ENCODE measurements at places on chromosomes 2 and 18. TPM values are rescaled to one million over a fixed set of nuclear protein-coding genes. Genes with fewer than 3 reads are reported as not detected.
A peak's percentile ranks its signal among the peaks of the same experiment; 100 is the strongest.

GRCh38 chr2:201631041-201631440, 12.3 kb downstream of the TMEM237 start:
- H3K36me3 ChIP-seq, result peaks cover 8% of the 10 kb centered on the region
- no peaks in the 10 kb centered on the region for H3K27me3 ChIP-seq
- no peak overlapping the region for H3K4me3 ChIP-seq
- no peak for DNase-seq
- H3K27ac ChIP-seq, result no peak overlapping the region
- no peaks in the 10 kb centered on the region for H3K4me1 ChIP-seq

DNA sequence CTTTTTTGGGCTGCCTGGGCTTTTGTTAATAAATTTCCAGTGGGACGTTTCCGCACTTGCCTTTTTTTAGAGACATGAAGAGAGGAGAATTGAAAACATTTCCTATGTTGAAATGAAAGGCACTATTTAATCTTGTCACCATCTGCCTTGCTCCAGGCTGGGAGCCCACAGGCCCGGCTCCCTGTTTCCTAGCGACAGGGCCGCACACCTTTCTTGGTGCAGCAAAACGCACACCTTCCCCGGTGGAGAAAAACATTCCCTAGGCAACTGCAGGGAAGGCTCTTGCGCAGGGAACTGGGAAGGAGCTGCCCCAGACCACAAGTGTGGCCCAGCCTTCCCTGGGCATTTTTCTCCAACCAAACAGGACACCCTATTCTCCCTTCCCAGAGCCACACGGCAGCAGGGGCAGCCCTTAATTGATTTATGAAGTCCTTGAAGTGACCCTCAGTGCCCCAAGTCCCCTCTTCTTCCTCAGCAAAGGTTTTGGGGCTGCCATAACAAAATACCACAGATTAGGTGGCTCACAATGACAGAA, 132.9 kb upstream of the MSH6 start:
- no peaks in the 10 kb centered on the region for H3K4me1 ChIP-seq
- no peak overlapping the region for H3K27ac ChIP-seq
- H3K27me3 ChIP-seq, result peaks cover 1% of the 10 kb centered on the region
- H3K4me3 ChIP-seq, result no peak overlapping the region
- DNase-seq, result no peak
- no peaks in the 10 kb centered on the region for H3K36me3 ChIP-seq

GRCh38 chr2:66985906-66986305, 411.2 kb upstream of the ETAA1 start:
- H3K36me3 ChIP-seq, result no peaks in the 10 kb centered on the region
- H3K4me1 ChIP-seq, result no peaks in the 10 kb centered on the region
- no peaks in the 10 kb centered on the region for H3K27me3 ChIP-seq
- H3K4me3 ChIP-seq, result no peak overlapping the region
- no peak overlapping the region for H3K27ac ChIP-seq
- no peak for DNase-seq

- H3K36me3 ChIP-seq, result no peaks in the 10 kb centered on the region
- no peaks in the 10 kb centered on the region for H3K4me1 ChIP-seq
- no peak for DNase-seq
- no peak overlapping the region for H3K27ac ChIP-seq
- H3K4me3 ChIP-seq, result no peak overlapping the region
Observed at GRCh38 chr2:66957677-66958076, 439.5 kb upstream of the ETAA1 start.

- DNase-seq, result no peak
- no peaks in the 10 kb centered on the region for H3K36me3 ChIP-seq
- no peaks in the 10 kb centered on the region for H3K4me1 ChIP-seq
- no peak overlapping the region for H3K27ac ChIP-seq
Observed at GRCh38 chr18:80023173-80023572, 11.1 kb upstream of the RBFA start.

The CDCA7 gene
- total RNA-seq, result 2.2 TPM

The INHBB gene
- 16.3 TPM for total RNA-seq

The CABYR gene
- not detected for total RNA-seq

DNA sequence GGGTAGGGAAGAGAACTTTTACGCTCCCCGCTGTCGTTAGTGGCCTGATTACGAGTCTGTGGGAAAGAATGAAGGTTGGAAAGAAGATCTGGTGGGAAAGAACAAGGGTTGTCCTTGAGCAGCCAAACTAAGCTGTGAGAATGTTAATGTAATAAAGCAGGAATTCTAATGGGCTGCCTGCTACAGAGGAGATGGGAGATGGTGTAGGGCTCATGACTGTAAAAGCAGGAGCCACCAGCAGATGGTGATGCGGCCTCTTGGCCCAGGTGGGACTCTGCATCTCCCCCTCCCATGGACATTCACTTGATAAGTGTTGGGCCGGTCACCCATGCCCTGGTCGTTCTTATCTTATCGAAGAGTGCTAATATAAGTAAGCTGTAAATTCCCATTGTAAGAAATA, 150.0 kb downstream of the NEDD4L start:
- H3K27ac ChIP-seq, result no peak overlapping the region
- DNase-seq, result no peak
- H3K36me3 ChIP-seq, result no peaks in the 10 kb centered on the region
- no peak overlapping the region for H3K4me3 ChIP-seq
- H3K27me3 ChIP-seq, result no peaks in the 10 kb centered on the region

The AMER3 gene
- not detected for total RNA-seq

- H3K36me3 ChIP-seq, result peaks cover 21% of the 10 kb centered on the region
- no peaks in the 10 kb centered on the region for H3K4me1 ChIP-seq
- no peak overlapping the region for H3K27ac ChIP-seq
- no peaks in the 10 kb centered on the region for H3K27me3 ChIP-seq
- H3K4me3 ChIP-seq, result no peak overlapping the region
Observed at GRCh38 chr2:32591669-32592463, 36.0 kb upstream of the TTC27 start.

GRCh38 chr2:58842501-58843155, 601.5 kb upstream of the FANCL start:
- DNase-seq, result no peak
- no peak overlapping the region for H3K27ac ChIP-seq
- no peaks in the 10 kb centered on the region for H3K36me3 ChIP-seq
- H3K27me3 ChIP-seq, result no peaks in the 10 kb centered on the region
- no peak overlapping the region for H3K4me3 ChIP-seq

- H3K4me1 ChIP-seq, result no peaks in the 10 kb centered on the region
- H3K27ac ChIP-seq, result no peak overlapping the region
- no peak overlapping the region for H3K4me3 ChIP-seq
- H3K36me3 ChIP-seq, result peaks cover 98% of the 10 kb centered on the region
- H3K27me3 ChIP-seq, result no peaks in the 10 kb centered on the region
Observed at GRCh38 chr2:20254731-20255130, 29.8 kb upstream of the SDC1 start.

The SERPINB3 gene
- not detected for total RNA-seq

The SMYD1 gene
- 240 TPM for total RNA-seq

The SERPINB12 gene
- total RNA-seq, result not detected

The QPCT gene
- 1.4 TPM for total RNA-seq

- H3K27me3 ChIP-seq, result no peaks in the 10 kb centered on the region
- H3K4me3 ChIP-seq, result no peak overlapping the region
- no peak for DNase-seq
Observed at GRCh38 chr18:76498064-76498463, 3.0 kb upstream of the ZNF516 start.

DNA sequence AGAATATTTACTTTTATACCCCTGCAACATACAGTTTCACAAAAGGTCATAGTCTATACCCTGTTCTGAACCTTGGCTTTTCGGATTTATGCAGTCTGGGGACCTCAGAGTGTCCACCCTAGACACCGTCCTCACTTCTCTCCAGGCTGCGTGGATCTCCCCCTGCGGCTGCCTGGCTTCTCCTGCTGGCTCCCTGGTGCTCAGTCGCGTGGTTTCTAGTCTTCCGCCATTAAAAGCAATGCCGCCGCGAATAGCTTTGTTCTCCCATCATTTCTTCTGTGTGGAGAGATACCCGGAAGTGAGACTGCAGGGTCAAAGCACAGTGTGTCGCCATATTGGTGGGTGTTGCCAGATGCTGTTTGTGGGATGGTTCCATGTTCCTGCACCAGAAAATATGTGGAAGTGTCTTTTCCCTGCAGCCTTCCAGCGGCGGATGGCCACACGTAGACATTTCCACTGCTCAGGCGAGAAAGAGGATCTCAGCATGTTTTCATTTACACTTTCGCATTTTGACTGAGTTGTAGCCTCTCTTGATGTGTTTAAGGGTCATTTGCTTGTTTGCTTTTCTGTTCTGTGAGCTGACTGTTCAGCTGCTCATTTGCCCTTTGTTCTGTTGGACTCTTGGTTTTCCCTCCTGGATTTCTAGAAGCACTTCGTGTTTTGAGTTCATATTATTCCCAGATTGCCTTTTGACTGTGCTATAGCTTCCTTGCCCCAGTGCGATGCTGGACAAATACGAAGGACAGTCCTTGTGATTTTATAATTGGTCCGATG, 22.9 kb upstream of the ASB1 start:
- no peak overlapping the region for H3K4me3 ChIP-seq
- H3K27me3 ChIP-seq, result no peaks in the 10 kb centered on the region
- no peaks in the 10 kb centered on the region for H3K4me1 ChIP-seq
- DNase-seq, result no peak

- DNase-seq, result peak; percentile 74
- H3K4me3 ChIP-seq, result no peak overlapping the region
- H3K36me3 ChIP-seq, result no peaks in the 10 kb centered on the region
- peaks cover 18% of the 10 kb centered on the region for H3K4me1 ChIP-seq
Observed at GRCh38 chr2:127638361-127639110, 7.4 kb upstream of the GPR17 start.

The FBXO48 gene
- 0.90 TPM for total RNA-seq

The CSRNP3 gene
- total RNA-seq, result 0.44 TPM

DNA sequence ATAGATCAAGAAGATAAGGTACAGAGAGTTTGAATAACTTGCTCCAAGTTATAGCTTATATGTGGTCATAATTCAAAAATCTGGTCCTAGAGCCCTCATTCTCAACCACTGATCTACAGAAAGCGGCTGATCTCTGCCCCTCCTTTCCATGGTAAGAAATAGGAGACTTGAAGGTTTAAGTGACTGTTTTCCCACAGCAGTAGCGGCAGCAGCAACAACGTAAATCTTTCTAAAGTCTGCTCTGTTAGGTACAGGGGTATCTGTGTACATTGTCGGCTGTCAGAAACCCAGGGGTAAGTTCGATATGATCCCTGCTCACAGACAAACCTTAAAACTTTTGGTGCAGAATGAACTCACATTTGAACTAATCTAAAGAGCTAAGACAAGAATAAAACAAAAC, 105.4 kb downstream of the EPHA4 start:
- no peak overlapping the region for H3K27ac ChIP-seq
- H3K4me1 ChIP-seq, result no peaks in the 10 kb centered on the region
- no peaks in the 10 kb centered on the region for H3K36me3 ChIP-seq
- no peaks in the 10 kb centered on the region for H3K27me3 ChIP-seq

- H3K4me1 ChIP-seq, result no peaks in the 10 kb centered on the region
- H3K27me3 ChIP-seq, result no peaks in the 10 kb centered on the region
- H3K27ac ChIP-seq, result no peak overlapping the region
- no peak overlapping the region for H3K4me3 ChIP-seq
- H3K36me3 ChIP-seq, result no peaks in the 10 kb centered on the region
Observed at GRCh38 chr18:13574355-13574754, 152.0 kb downstream of the FAM210A start.

- peaks cover 96% of the 10 kb centered on the region for H3K4me1 ChIP-seq
- no peak overlapping the region for H3K4me3 ChIP-seq
- DNase-seq, result no peak
Observed at GRCh38 chr2:7011356-7012083, 94.3 kb downstream of the RNF144A start.

The SPP2 gene
- not detected for total RNA-seq

GRCh38 chr2:160794926-160795325, 301.3 kb upstream of the RBMS1 start:
- no peaks in the 10 kb centered on the region for H3K36me3 ChIP-seq
- no peaks in the 10 kb centered on the region for H3K4me1 ChIP-seq
- no peak overlapping the region for H3K4me3 ChIP-seq
- no peak overlapping the region for H3K27ac ChIP-seq
- no peaks in the 10 kb centered on the region for H3K27me3 ChIP-seq
- no peak for DNase-seq

- H3K4me1 ChIP-seq, result no peaks in the 10 kb centered on the region
- no peak overlapping the region for H3K4me3 ChIP-seq
- DNase-seq, result no peak
- no peaks in the 10 kb centered on the region for H3K27me3 ChIP-seq
- no peaks in the 10 kb centered on the region for H3K36me3 ChIP-seq
- no peak overlapping the region for H3K27ac ChIP-seq
Observed at GRCh38 chr2:202122163-202122540, 49.1 kb downstream of the KIAA2012 start.
